ENCODE measurements at places on chromosomes 4 and X.

DNA sequence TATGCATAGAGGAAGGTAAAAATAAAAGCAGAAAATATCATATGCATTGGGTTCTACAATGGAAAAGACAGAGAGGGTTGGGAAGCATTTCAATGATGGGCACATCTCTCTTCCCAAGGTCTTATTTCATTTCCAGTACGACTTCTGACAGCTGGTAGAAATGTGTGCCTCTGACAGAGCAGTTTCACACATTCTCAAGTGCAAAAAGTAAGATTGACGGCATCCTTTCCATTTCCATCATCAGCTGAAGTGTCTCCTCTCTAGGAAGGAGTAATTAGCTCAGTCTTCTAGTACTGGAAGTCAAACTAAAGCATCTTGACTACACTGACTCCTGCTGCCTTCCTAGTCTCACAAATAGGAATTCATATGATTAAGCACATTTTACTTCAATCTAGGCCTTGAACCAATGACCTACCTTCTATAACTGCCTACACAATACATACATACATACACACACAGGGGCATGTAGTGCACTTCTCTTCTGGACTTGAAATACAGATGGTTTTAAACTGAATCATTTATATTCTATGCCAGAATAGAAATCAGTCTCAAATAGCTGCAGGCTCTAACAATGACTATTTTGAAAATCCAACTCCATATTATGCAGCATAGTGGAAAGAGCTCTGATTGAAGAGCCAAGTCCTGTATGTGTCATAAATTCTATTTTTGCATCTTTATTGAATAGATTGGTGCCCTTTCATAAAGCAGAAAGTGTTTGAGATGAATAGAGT, 473.4 kb downstream of the INPP4B start:
- no peak for DNase-seq

DNA sequence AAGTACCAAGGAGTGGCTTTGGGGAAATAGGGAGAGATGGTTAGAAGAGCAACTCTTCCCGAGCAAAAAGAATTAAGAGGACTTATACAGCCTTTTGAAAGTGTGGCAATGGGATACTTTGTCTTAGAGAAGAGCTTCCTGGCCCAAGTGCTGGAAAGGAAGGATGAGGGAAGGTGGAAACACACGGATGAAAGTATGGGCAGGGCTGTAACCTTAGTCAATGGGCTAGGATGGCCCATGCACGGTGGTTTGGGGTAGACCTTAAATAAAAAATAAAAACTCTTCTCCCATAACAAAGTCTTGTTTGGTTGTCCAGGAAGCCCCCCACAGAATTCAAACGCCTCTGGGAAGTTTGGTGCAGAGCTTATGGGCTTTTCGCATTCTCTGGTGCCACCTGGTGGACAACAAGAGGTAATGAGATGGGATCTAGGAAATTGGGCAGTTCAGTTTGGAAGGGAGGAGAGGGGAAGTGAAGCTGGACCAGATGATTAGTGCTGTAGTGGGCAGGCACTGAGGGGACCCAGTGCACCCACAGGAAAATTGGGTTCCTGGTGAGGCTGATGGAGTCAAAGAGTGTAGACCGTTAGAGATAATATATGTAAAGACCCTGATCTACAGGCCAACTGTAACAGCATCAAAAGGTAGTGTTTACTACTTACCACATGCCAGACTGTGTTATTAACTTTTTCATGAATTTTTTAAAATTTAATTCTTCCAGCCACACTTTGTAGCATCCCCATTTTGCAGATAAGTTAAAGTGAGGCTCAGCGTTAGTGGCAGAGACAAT, 13.8 kb upstream of the ENOX2 start:
- no peak for DNase-seq

DNA sequence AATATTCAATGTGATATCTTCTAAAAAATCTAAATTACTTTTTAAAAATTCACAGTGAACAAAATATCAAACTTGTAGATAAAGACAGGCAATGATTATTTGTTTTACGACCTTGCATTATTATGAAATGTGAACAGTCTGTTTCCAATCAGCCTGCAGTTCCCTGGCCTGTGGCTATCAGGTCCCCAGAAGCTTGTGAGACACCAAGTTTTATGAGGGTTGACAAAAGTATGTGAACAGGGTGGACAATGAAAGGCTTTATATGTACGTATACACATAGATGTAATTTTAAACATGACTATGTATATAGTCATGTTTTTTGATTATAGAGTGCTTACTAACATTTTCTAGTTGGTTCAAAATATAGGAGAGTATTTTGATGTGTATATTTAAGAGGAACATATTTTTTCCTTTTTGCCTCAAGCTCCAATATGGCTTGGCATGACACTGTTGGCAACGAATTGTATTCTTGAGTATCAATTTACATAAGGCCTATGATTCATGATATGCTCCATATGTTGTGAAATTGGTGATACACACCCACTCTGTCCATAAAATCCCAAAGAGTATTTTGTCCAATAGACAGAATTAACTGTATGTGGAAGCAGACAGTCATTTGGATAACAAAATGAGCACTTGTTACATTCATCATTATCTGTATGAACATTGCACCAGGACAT, 55.7 kb downstream of the BTC start:
- no peak for DNase-seq

- DNase-seq, result no peak
These were observed 92.2 kb upstream of the RAPGEF2 start for GRCh38 chr4:159010563-159011260.

- DNase-seq, result no peak
These were observed 33.9 kb downstream of the FBXW7 start for GRCh38 chr4:152501846-152502536.

- DNase-seq, result peak; percentile 37
These were observed 361 bp downstream of the QDPR start for GRCh38 chr4:17511509-17511949.

DNA sequence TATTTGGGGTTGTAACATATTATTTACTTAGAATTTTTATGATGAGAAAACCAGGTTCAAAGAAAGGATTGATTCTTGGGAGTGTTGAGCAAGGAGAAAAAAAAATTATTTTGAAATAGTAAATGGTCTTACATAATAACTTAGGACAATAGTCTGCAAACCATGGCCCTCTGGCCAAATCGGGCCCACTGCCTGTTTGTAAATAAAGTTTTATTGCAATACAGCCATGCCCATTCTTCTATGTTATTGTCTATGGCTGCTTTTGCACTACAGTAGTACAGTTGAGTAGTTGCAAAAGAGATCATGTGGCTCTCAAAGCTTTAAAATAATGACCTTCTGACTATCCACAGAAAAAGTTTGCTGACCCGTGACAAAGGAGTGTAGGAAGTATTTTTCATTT, 63.2 kb upstream of the MCUB start:
- DNase-seq, result no peak

DNA sequence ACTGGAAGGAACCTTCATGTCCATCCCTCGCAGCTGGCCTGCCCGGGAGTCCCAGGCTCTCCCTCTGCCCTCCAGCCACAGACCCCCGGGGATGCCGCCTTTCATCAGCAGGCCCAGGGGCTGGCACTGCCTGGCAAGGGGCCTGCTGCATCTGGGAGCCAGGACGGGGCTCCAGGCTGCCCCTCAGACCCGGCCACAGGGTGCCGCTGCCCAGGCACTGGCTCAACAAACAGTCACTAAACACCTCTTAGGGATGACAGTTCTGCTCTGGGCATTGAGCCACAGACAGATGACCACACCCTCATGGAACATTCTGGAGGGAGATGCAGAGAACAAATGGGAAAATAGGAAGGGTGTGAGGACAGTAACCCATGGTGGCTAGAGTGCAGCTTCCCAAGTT, 109.3 kb downstream of the HMX1 start:
- no peak for DNase-seq

DNA sequence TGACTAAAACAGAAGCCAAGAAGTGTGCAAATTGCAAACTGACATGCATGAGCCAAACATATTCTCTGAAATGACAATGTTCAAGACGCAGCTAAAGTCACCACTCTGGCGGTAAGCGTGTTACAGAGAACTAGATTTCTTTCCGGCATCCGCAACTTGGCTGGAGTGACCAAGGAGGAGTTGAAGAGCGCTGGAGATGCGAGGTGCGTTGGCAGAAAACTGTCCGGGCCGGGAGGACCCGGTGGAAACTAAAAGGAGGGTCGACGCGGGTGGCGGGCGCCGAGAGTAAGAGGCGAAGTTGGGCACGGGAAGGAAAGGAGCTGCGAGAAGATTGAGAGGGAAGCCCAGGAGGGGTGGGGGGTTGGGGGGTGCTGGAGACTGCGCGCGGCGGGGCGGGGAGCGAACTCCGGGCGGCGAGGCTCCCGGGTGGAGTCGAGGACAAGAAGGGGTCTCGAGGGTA, 807 bp downstream of the SEL1L3 start:
- no peak for DNase-seq

DNA sequence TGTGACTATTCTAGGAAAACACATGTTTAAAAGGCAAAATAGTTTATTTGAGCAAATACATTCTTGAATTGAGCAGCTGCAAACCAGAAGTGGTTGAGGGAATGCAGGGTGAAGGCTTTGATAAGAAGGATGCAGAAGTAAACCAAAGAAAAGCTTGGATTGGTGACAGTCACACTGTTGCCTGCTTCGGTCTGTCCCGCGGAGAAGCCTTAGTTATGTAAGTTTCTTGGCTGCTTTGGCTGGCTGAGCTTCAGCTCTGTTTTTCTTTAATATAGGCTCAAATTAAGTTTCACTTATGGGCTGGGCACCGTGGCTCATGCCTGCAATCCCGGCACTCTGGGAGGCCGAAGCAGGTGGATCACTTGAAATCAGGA, 67.6 kb downstream of the FAM53A start:
- no peak for DNase-seq

- DNase-seq, result no peak
These were observed 8.9 kb upstream of the TMA16 start for GRCh38 chr4:163485589-163485988.

GRCh38 chr4:11469650-11470437, 41.1 kb upstream of the HS3ST1 start:
- DNase-seq, result no peak

DNA sequence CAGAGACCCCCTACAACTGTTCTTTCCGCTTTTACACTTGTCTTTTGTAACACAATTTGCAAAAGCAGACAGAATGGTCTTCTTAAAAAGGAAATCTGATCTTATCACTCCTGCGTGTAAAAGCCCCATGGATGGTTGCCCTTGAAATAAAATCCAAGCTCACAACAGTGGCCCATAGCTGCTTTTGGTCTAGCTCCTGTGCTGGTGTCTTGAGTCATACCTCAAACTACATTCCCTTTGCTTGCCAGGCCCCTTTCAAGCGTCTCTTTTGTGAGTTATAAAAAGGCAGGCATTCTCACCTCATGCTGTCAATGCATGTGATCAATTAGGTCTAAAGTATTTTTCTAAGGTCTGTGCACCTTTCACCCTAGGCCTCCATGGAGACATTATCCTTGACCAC, 27.6 kb downstream of the HPGD start:
- DNase-seq, result no peak

DNA sequence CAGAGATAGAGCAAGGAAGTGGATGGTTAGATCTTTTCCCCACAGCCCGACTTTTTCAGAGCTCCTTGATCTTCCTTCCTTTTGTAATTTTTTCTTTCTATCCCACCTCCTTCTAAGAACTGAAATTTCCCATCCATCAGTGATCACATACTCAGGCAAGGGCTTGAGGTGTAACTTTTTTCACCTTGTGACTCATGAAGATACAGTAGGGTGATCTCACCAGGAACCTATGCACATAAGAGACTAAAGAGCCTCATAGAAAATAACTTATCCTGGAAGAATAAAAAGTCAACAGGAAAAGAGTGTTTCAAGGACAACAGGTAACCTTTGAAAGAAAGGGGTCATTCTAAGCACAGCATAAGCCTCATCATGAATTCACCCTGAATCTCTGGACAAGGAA, 131.2 kb upstream of the HCCS start:
- DNase-seq, result no peak

DNA sequence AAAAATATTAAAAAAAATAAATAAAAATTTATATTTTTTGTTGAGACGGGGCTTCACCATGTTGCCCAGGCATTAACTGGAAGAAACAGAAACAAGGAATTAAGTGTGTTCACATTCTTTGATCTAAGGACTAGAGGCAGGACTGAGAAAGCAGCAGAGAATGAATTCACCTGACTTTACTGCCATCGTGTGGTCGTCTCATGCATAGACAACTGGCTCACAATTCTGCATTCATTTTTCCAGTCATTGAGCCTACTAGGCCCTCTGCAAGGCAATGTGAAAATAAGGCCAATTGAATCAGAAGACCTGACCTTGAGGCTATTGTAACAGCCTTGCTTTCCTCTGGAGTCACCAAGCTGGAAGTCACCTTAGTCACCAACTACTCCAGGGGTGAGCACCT, 37.4 kb downstream of the LHFPL1 start:
- no peak for DNase-seq

DNA sequence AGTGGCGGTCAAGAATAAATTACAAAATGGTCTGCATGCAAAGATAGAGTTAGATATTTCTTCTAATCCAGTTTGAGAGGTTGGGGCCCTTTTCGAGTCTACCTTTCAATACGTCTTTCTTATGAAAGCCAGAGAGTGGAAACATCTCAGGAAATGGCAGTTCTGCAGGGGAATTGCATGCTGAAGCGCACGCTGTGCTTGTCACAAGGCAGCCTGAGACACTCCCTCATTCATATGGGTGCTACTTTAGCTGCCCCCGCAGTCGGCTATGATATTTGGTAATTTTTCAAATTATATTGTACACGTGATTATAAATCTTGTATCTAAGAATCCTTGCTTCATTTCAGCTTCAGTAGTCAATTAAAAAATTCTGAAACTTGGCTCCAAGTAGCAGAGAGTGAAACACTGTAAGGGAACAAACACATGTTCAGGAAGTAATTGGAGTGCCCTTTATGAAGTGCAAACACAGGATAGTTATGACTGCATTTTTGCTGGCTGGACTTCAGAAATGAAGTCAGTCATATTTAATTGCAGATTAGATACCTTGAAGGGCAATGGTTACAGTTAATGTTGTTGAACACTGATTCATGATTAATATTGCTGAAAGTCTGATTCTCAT, 145.5 kb upstream of the NAP1L5 start:
- no peak for DNase-seq

DNA sequence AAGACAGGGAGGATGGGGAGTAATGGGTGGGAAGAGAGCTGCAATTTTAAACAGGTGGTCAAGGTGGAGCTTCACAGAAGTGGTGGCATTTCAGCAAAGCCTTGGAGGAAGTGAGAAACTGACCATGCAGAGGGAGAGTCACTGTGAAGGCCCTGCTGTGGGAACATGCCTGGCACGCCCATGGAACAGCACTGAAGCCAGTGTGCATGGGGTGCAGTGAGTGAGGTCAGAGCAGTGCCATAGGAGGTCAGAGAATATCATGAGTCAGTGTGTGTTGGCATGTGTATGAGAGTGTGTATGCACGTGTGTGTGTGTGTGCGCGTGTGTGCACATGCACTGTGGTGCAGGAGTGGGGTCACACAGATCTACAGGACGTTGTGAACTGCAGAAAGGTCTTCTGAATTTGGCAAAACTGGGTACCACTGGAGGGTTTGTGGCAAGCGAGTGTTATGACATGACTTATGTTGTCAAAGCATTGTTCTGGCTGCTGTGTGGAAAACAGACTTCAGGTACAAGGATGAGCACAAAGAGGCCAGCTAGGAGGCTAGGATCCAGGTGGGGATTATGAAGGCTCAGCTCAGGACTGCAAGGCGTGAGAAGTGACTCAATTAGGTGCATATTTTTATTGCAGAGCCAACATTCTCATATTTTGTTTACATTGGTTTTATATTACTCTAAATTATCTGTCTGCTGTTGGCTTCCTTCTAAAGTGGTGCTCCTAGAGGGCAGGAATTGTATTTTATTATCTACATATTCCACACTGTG, 34.0 kb downstream of the ZNF827 start:
- DNase-seq, result no peak

Measured in stimulated activated CD4-positive, alpha-beta T cell treated with anti-CD3 and anti-CD28 coated beads, Interleukin-1b, Interleukin-23, amount 100 ng/mL, for 1 hour (primary cell).